ENCODE measurements at places on chromosomes 6 and 20.

DNA sequence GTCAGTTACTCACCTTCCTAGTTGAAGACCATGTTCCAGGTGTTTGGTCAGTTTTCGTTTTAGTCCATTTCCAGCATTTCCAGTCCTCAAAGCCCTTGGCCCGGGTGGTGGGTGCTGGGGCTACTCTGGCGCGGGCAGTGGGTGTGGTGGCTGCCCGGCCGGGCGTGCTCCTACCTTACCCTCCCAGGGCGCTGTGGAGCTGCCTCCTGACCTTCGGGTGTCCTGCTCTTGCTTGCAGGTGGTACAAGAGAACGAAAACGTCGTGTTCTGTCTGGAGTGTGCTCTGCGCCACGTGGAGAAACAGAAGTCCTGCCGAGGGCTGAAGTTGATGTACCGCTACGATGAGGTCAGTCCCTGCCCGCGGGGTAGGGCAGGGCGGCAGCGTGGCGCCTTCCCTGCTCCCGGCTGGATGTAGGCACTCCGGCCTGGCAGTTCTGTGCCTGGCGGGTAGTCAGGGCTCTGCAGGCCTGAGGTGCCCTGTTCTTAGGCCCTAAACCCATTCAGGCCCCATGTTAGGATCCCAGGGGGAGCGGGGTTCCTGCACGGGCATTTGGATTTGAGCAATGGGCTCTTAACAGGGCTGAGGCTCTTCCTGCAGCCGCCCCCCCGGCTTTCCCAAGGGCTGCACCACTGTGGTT is 145.8 kb downstream of the DTNBP1 start:
- no peak for DNase-seq

DNA sequence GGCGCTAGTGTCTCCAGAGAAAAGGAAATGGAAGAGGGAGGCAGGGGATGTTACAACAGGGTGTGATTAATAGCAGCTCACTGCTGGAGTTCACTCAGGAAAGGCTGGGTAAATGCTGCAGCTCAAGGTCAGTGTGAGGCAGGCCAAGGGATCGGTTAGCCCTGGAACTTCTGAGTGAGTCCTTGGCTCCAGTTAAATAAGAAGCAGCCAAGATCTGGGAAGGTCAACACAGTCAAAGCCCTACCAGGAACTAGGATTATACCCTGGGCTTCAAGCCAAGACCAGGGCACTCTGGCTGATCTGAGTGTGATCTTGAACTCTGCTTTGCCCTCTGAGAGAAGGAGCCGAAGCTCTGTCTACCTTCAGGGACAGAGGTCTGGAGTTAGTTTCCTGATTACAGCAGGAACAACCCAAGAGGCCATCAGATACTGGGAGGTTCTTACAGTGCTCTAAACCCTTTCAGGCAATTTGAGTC is 44.3 kb downstream of the TPD52L1 start:
- DNase-seq: no peak

DNA sequence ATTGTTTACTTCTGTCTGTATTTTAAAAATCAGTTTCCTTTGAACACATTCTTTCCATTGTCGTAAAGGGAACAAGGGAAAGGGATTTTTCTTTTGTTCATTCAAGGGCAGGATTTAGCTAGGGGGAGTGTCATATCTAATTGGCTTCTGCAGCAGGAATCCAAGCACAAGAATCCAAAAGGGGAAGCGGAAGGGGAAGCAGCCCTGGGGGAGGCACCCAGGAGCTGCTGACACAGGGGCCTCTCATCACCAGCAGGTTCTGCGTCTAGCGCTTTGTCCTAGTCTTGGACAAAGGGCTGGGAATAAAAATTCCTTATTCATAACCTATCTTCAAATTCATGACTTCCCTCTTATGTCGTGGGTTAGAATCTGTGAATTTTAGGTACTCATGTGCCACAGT is 13.7 kb downstream of the RIPK1 start:
- no peak for DNase-seq

DNA sequence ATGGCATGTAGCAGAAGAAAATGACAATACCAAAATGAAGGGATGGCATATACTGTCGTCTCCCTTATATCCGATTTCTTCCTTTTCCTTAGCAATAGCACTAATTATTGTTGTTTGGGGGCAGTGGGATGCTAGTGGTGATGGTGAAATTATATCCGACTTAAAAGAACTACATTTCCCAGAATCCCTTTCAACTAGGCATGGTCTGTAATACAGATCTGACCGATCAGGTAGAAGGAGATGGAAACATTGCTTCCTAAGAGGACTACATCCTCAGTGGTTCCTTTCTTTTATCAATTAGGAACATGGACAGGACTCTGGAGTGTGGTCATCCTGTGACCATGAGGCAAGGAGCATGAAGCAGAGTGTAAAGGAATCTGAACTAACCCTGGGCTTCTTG is 532.6 kb downstream of the CBLN4 start:
- DNase-seq: no peak

DNA sequence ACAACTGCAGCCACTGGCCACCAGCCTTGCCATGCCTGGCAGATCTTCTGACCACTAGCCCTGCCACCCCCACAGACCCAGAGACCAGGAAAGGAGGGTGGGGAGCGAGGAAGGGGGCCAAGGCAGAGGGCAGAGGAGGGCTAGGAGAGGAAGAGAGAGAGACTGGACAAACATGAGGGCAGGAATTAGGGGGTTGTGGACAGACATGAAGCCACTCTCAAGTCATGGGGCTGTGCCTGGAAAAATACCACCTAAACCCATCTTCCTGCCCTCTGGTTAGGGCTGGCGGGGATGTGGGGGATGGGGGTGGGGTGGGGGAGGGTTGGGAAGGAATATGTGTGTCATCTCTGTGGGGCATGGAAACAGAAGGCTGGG is 1.4 kb upstream of the SLC29A1 start:
- DNase-seq: no peak

- no peak for DNase-seq
Measured at GRCh38 chr6:3210024-3210610, 17.3 kb downstream of the TUBB2B start.

GRCh38 chr20:9031991-9032390 is 36.9 kb upstream of the PLCB4 start:
- no peak for DNase-seq

DNA sequence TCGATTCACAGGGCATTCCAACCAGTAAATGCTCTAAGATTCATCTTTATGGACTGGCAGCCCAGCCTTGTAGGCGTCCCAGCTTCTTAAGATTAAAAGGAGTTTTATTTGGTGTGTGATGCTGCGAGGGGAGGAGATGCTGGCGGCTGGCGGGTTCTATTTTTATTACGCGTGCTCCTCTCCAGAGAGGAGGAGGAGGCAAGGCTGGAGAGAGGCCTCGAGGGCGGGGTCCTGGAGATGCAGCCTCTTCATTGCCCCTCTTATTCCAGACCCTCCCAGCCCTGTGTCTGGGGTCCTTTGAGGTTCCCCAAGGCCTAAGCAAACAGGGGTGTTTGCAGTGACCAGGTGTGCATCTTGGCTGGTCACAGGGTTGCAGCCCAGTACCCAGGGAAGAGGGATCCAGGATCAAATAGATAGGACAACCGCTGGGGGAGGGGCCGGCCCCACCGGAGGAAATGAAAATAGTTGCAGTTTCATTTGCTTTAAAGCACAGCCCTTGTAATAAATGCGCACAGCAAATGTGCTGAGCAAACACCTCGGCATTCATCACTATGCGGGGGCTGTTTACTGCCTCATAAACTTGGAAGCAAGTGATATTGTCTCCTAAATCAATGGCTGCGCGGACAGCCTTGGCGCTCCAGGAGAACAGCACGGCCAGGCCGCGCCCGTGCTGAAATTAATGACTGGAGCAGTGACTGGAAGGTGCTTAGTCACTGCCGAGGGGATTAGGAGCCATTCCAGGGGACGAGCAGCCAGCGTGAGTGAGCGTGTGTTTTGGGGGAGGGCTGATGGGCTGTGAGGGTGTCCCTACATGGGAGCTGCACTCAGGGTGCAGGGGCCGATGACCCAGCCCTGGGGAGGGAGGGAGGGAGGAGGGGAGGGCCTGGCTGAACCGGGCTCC is 83.0 kb downstream of the TMEM242 start:
- no peak for DNase-seq

GRCh38 chr6:54428431-54428830 is 120.2 kb downstream of the TINAG start:
- no peak for DNase-seq

GRCh38 chr20:5592823-5593739 is 157.1 kb upstream of the SHLD1 start:
- DNase-seq: no peak

DNA sequence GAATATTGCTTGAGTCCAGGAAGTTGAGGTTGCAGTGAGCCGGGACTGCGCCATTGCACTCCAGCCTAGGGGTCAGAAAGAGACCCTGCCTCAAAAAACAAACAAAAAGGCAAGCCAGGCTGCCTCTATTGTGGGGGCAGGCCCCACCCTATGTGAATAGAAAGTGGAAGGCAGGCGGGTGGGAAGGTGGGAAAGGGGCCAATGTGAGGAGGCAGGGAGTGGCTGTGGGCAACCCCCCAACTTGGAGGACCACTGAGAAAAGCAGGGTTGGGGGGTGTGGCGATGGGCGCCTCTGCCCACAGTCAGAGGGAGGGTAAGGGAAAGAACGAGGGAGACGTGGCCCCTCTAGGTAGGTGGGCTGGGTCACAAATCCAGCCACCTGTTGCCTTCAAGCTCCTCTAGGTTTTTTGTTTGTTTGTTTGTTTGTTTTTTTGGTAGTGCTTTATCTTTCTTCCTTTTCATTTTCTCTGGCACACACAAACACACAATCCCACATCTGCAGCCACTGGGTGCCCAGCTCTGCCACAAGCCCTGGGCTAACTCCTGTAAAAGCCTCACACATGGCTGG is 5.3 kb upstream of the AP5S1 start:
- DNase-seq: no peak

- DNase-seq: no peak
Measured at GRCh38 chr6:14502551-14502950, 385.0 kb downstream of the CD83 start.

GRCh38 chr6:44039191-44039719 is 88.0 kb downstream of the MRPL14 start:
- DNase-seq: no peak

DNA sequence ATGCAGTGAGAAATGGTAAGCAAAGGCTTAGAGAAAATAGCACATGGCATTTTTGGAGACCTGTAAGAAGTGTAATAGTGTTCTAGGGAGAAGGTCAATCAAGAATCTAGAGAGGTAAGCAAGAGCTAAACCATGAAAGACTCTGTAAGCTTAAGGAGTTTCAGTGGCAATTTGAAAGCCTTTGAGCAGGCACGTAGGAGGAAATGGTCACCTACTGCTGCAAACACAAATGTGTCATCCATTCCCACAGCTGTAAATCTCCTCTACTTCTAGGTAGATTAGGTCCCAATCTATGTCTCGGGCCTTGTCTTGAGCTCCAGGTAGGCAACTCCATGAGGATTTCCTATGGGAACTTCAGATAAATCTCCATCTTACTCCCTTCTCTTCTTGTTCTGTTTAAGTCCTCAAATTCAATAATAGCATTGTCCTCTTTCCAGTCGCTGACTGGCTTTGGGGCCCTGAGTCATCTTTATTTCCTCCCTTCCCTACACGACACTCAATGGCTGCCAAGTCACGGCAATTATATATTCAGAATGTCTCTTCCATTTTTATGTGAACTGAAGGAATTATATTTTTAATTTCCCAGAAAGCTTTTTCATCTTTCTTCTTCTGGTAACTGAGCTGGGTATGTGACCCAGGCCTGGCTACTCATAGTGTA is 24.2 kb upstream of the PAQR8 start:
- DNase-seq: no peak

DNA sequence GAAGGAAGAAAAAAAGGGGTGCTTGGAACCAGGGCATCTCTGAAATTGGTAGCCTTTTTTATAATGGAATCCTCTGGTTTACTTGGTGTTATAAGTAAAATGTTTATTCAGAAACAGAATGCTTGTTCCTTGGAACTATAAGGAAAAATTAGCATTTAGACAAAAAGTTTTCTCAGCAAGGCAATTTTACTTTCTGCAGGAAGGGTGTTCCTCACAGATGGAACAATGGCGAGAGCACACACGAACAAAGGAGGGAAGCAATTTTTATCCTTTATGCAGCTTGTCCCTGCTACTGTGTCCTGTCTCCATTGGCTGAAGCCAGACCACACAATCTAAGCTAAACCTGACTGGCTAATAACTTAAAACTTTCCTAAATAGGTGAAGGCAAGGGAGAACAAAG is 22.7 kb upstream of the FANCE start:
- DNase-seq: no peak

GRCh38 chr6:13419422-13420195 is 67.8 kb downstream of the GFOD1 start:
- DNase-seq: no peak

- DNase-seq: no peak
Measured at GRCh38 chr6:16651871-16652270, 109.4 kb downstream of the ATXN1 start.

DNA sequence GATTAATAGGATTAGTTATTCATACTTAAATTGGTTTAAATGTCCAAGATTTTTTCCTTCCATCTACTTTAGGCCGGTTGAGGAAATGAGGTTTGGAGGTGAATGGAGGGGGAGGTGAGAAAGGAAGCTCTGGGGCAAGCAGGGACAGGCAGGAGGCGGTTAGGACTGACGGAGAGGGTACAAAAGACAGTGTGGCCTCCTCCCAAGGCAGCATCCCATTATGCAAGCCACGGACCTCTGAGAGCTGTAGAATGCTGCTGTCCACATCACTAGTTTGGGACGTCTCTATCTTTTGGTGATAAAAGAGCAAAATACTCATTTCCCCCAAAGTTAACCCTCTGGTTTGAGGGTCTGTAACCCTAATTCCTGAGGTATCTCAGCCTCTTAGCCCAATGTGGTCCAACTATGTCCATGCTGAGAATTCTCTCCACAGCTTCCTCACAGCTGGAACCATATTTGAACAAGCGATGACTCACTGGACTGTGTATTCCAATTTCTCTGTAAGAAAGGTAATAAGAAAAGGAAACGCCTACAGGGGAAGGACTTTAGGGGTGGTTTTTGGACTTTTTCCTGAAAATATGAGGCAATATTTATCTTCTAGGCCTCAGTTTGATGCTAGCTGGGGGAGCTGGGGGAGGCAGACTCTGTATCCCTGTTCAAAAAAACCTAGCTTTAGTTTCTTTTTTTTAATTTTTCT is 172.2 kb downstream of the TFAP2B start:
- DNase-seq: no peak

- DNase-seq: no peak
Measured at GRCh38 chr6:115934829-115935228, 125.9 kb downstream of the FRK start.

DNA sequence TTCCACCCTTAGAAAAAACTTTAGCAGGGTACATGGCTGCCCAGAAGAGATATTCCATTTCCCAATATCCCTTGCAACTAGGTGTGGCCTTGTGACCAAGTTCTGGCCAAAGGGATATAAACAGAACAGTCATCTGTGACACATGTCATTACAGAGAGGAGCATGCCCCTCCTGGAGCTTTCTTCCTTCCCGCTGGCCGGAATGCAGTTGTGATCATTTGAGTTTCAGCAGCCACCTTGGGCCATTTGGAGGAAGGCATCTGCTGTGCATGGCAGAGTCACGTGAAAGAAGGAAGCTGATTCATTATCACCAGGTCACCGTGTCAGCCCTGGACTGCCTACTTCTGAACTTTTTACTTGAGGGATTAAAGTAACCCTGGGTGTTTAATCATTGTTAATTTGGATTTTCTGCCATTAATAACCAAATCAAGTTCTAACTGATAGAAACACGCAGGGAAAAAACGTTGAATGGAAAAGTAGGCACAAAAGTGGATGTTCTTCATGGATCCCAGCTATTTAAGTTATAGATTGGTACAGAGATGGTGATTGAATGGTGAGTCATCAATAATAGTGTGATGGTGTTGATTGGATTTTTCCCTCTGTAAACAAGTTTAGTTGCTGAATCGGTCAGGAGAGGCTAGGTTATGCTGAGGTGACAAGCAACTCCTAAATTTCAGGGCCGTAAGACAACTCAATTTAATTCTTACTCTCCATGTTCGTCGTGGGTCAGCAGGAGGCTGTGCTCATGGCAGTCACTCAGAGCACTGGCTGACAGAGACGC is 80.7 kb upstream of the CCDC167 start:
- DNase-seq: no peak
